ENCODE measurements at places on chromosomes 12 and 14. TPM values are rescaled to one million over a fixed set of nuclear protein-coding genes. Genes with fewer than 3 reads are reported as not detected.

GRCh38 chr12:12180136-12180535 lies 86.7 kb downstream of the LRP6 start:
- DNase-seq, result no peak

GRCh38 chr14:64817631-64818030 lies 62.1 kb downstream of the SPTB start:
- DNase-seq, result no peak

DNA sequence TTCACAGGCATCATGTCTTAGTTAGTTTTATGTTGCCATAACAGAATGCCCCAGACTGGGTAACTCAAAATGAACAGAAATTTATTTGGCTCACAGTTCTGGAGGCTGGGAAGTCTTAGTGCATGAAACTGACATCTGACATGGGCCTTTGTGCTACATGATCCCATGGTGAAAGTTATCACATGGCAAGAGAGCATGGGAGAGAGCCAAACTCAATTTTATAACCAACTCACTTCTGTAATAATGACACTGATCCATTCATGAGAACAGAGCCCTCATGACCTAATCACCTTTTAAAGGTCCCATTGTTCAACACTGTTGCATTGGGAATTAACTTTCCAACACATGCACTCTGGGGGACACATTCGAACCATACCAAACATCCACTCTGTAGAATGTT lies 1015.1 kb downstream of the DIO2 start:
- no peak for DNase-seq

The EIF2S3B gene
- 0.62 TPM for total RNA-seq

The EML5 gene
- total RNA-seq, result 0.24 TPM

The KLRB1 gene
- total RNA-seq, result 0.38 TPM

The EIF2S1 gene
- total RNA-seq, result 89.8 TPM

The GPRC5D gene
- not detected for total RNA-seq

DNA sequence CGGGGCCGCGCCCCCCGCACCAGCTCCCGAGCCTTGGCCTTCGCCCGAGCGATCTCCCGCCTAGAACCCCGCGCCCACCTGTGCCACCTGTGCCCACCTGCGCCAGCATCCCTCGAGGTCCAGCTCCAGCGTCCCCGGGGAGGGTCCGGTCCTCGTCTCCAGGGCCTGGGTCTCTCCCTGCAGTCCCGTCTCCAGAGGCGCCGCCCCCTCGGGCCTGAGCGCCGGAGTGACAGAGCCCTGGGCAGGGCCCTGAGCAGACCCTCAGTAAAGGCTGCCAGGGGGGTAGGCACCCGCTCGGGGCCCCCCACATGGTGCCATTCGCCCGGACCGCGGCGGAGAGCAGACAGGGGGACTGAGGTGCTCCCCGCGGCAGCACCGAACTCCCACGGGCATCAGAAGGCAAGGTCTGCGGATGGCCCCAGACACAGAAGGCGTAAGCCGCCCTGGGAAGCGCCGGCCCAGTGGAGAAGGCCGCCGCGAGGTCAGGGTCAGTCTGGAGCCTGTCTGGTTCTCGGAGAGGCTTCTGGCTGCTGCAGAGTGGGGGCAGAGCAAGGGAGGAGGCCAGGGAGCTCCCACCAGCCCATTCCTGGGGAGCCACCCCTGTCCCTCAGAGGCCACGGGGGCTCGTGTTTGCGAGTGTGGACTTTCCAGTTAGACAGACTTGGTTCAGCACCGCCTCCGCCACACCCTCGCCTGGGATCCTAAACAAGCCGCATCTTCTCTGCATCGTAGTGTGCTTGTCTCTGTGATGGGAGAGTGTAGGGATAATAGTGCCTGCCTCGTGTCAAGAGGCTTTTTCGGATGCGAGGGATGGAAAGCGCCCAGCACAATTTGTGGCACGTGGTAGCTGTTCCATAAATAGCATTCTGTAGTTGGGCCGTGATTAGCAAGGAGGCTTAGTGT lies 1.1 kb upstream of the PPP1R13B start:
- DNase-seq, result no peak

DNA sequence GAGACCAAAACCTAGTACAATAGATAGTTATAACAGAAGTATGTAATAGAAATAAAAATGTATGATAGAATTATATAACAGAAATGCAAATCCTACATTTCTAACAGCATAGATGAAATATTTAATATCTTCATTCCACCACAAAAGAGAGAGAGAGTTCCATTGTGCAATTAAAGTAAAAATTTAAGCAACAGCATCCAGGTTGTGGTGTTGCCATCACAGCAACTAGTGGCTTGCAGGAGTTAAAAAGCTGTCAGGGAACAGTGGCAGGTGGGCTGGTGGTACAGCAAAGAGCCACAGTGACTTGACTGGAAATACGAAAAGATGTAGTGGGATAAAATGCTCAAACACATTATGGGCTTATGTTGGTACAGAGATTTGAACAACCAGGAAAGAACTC lies 57.1 kb upstream of the MDM1 start:
- DNase-seq, result no peak

The KLRK1 gene
- total RNA-seq, result 0.19 TPM

DNA sequence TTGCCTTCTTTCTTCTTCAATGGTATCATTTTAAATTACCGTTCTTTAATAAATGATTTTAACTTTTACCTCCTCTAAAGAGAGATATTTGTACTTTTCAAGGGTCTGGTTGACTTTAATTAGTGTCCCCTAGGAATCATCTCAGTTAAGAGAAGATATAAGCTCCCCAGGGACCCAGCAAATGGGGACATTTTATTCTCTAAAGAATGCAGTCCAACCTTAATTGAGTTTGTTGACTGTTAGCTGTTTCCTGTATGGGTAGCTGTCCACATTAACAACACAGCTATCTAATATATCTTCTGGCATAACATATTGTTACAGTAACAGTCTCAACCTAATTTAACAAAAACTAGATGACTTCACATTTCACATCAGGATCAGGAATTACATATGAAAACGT lies 241.6 kb upstream of the NPAS3 start:
- no peak for DNase-seq

Measured in cardiac septum (tissue), 1 donor.